HFFc6 (cell line): ENCODE measurements at places on chromosomes 2 and 18.
A peak's percentile ranks its signal among the peaks of the same experiment; 100 is the strongest.

- no peak overlapping the region for H3K4me3 ChIP-seq
- H3K27ac ChIP-seq, result no peak overlapping the region
- peaks cover 9% of the 10 kb centered on the region for H3K27me3 ChIP-seq
- no peaks in the 10 kb centered on the region for H3K36me3 ChIP-seq
Observed at GRCh38 chr2:95314598-95314963, 17.4 kb downstream of the KCNIP3 start.

DNA sequence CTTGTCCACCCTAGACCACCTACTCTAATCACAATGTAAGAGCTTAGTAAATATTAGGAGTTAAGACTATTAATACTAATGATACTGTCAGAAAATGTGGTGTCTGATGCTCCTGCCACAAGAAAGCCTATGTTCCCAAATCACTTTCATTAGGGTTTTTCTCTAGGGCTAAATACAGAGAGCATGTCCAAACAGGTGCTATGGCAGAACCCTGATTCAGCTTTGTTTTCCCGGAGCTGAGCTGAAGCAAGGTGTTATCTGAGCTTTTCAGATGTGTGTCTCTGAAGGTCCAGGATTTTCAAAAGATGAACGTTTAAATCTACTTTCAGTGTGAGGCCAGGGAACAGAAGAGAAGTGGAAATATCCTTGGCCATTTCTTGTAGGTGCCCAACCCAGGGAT is 40.6 kb downstream of the CPO start:
- peaks cover 7% of the 10 kb centered on the region for H3K27me3 ChIP-seq
- H3K36me3 ChIP-seq, result peaks cover 5% of the 10 kb centered on the region; the same call in 1 of the 2 replicates
- H3K4me3 ChIP-seq, result no peak overlapping the region
- H3K27ac ChIP-seq, result no peak overlapping the region
- H3K4me1 ChIP-seq, result peaks cover 36% of the 10 kb centered on the region
- no peak for DNase-seq

- peaks cover 41% of the 10 kb centered on the region for H3K27me3 ChIP-seq
- H3K4me1 ChIP-seq, result no peaks in the 10 kb centered on the region
- H3K36me3 ChIP-seq, result no peaks in the 10 kb centered on the region
- no peak overlapping the region for H3K27ac ChIP-seq
- DNase-seq, result no peak
Observed at GRCh38 chr2:205908212-205909183, 177.5 kb downstream of the INO80D start.

- H3K4me1 ChIP-seq, result peaks cover 19% of the 10 kb centered on the region; the same call in 1 of the 2 replicates
- DNase-seq, result no peak
- no peak overlapping the region for H3K4me3 ChIP-seq
- no peaks in the 10 kb centered on the region for H3K36me3 ChIP-seq
Observed at GRCh38 chr2:181178823-181179412, 198.5 kb downstream of the UBE2E3 start.

DNA sequence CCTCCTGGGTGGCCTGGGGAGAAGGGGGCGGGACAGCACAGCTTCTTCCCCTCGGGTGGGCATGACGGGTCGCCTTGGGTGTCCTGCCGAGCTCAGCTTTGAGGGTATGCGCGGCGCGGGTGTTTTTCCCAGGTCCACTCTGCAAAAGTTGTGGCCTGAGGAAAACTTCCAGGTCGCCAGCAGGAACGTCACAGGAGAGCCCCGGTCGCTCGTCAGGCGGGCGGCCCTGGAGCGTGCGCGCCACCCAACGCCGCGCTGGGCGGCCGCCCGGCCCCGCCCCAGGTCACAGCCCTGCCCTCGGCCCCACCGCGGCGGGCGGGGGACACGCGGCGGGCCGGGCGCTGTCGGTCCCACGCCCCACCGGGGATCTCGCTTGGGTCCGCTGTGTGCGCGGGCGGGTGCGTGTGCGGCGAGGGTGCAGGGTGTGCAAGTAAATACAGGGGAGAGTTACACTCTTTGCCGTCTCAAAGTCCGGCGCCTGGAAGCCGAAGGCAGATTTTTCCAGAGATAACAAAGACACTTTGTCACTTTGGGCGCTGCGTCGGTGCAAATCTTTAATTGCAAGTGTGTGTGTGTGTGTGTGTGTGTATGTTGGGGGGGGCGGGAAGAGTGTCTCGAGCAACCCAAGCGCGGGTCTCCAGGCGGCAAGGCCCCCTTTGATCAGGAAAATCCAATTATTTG is 616 bp upstream of the SP5 start:
- no peaks in the 10 kb centered on the region for H3K4me1 ChIP-seq
- H3K27ac ChIP-seq, result no peak overlapping the region
- H3K27me3 ChIP-seq, result peaks cover 25% of the 10 kb centered on the region
- no peaks in the 10 kb centered on the region for H3K36me3 ChIP-seq
- peak overlapping the region; percentile 70 for H3K4me3 ChIP-seq

GRCh38 chr2:160380611-160381010 is 113.0 kb downstream of the RBMS1 start:
- H3K4me3 ChIP-seq, result peak overlapping the region; percentile 73
- peaks cover 3% of the 10 kb centered on the region; the same call in 1 of the 2 replicates for H3K27me3 ChIP-seq
- H3K27ac ChIP-seq, result peak overlapping the region; percentile 80
- peaks cover 15% of the 10 kb centered on the region for H3K36me3 ChIP-seq
- H3K4me1 ChIP-seq, result peaks cover 90% of the 10 kb centered on the region

- no peak overlapping the region for H3K27ac ChIP-seq
- no peaks in the 10 kb centered on the region for H3K4me1 ChIP-seq
- H3K36me3 ChIP-seq, result no peaks in the 10 kb centered on the region
Observed at GRCh38 chr2:240714747-240715725, 23.4 kb downstream of the AQP12A start.

GRCh38 chr2:240956171-240956934 is 42.1 kb upstream of the SNED1 start:
- DNase-seq, result no peak
- no peak overlapping the region for H3K4me3 ChIP-seq
- H3K4me1 ChIP-seq, result no peaks in the 10 kb centered on the region
- H3K27me3 ChIP-seq, result peaks cover 37% of the 10 kb centered on the region
- H3K36me3 ChIP-seq, result no peaks in the 10 kb centered on the region

GRCh38 chr2:204160989-204161388 is 224.4 kb downstream of the ICOS start:
- H3K4me3 ChIP-seq, result no peak overlapping the region
- H3K4me1 ChIP-seq, result no peaks in the 10 kb centered on the region
- no peaks in the 10 kb centered on the region for H3K36me3 ChIP-seq
- no peaks in the 10 kb centered on the region; the same call in 1 of the 2 replicates for H3K27me3 ChIP-seq

DNA sequence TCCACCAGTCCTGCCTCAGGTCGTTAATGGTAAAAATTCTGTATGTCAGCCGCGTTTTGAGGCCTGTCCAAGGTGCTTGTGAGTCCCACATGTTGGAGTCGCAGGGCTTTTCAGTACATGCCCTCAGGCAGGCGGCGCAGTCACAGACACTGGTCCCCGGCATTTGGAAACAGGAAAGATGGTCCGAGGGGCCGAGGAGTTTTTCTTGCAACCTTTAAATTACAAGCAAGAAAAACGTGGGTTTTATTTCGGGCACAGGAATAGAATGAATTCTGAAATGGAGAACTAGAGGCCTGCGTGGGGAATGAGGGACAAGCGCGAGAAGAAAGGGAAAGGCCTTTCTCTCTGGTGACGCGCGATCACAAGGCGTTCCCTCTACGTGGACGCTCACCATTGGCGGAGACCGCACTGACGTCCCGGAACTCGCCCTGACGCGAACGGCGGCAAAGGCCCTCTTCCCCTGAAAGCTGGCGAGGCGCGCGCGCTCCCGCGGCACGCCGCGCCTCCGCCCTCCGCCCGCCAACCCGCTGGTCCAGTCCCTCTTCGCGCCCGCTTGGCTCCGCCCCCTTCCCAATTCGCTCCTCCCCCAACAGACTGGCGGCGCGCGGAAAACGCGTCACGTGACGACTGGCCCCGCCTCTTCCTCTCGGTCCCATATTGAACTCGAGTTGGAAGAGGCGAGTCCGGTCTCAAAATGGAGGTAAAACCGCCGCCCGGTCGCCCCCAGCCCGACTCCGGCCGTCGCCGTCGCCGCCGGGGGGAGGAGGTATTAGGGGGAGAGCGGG is at the start of gene HNRNPA3:
Gene HNRNPA3, plus strand, starts transcription at position 689 of the 785 bp plus-strand sequence. Its CDS starts 6 bp downstream, at position 695.
- peak; percentile 98 for DNase-seq
- peak within 1 kb of the TSS; percentile 99 for H3K27ac ChIP-seq

GRCh38 chr2:46195819-46196218 is 101.4 kb upstream of the EPAS1 start:
- H3K27ac ChIP-seq, result no peak overlapping the region
- no peaks in the 10 kb centered on the region for H3K36me3 ChIP-seq
- H3K27me3 ChIP-seq, result peaks cover 2% of the 10 kb centered on the region
- no peak overlapping the region for H3K4me3 ChIP-seq
- H3K4me1 ChIP-seq, result peaks cover 21% of the 10 kb centered on the region

DNA sequence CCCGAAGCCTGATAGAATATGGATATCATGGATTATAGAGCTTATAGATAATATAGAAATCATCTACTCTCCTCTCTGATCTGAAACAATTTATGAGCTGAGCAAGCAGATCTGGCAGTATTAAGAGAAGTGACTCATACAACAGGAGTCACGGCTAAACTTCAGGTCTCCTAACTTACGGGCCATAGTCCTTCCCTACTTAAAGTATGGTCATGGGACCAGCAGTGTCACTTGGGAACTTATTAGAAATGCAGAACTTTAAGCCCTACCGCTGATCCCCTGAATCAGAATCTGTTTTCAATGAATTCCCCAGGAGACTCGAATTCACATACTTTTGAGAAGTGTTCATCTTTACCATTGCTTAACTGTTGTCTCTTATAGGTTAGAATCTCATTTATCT is 195.7 kb upstream of the FANCL start:
- H3K27ac ChIP-seq, result no peak overlapping the region
- no peak overlapping the region for H3K4me3 ChIP-seq
- H3K4me1 ChIP-seq, result no peaks in the 10 kb centered on the region
- DNase-seq, result no peak
